NCI-H460 (cell line): ENCODE measurements at places on chromosomes 2 and 18. TPM values are rescaled to one million over a fixed set of nuclear protein-coding genes. Genes with fewer than 3 reads are reported as not detected.

Gene HOXD10
- total RNA-seq: 0.25 TPM in 1 of 2 replicates, not detected in the other

Gene IL1R1
- total RNA-seq: 15.6 and 16.3 TPM in 2 replicates

Gene THSD7B
- total RNA-seq: 0.02 TPM in 1 of 2 replicates, not detected in the other

Gene AFF3
- total RNA-seq: 1.1 and 4.1 TPM in 2 replicates

DNA sequence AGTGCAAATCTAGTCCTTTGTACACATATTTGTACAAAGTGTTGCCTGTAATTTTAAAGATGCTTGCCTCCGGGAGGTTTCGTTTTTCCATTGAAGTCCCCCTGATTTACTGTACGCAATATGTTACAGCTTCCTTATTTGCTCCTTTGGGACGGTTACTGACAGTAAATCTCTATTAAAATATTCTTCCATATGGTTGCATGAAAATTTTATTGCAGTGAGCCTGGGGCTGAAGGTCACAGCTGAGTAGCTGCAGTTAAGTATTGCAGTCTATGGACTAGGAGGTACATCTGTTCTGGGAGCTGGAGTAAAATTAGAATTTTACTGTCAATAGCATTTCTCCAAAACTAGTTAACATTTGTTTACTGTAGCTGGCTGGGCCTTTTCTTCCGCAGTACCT is 119.2 kb downstream of the ETAA1 start:
- no peak for DNase-seq

DNA sequence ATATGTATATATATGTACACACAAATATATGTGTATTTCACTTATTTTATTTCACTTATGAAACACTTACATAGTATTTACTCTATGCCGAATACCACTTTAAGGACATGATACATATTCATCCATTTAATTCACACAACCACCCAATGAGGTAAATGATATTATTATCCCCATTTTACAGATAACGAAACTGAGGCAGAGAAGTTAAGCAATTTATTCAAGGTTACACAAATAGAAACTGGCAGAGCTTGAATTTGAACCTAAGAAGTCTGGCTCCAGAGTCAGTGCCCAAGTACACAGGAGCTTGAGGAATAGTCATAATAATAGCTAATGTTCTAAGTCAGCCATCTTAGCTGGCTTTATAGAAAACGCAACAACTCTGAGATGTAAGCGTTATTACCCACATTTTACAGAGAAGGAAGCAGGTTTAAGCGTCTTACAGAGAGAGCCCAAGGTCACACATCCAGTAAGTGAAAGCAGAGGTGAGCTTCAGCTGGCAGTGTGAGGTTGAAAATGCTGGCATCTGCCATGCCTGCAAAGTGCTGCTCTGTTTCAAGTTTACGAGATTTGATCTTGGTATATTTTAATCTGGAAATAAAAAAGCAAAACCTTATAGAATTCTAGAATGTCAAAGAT is 326.9 kb downstream of the LPIN1 start:
- DNase-seq: no peak

DNA sequence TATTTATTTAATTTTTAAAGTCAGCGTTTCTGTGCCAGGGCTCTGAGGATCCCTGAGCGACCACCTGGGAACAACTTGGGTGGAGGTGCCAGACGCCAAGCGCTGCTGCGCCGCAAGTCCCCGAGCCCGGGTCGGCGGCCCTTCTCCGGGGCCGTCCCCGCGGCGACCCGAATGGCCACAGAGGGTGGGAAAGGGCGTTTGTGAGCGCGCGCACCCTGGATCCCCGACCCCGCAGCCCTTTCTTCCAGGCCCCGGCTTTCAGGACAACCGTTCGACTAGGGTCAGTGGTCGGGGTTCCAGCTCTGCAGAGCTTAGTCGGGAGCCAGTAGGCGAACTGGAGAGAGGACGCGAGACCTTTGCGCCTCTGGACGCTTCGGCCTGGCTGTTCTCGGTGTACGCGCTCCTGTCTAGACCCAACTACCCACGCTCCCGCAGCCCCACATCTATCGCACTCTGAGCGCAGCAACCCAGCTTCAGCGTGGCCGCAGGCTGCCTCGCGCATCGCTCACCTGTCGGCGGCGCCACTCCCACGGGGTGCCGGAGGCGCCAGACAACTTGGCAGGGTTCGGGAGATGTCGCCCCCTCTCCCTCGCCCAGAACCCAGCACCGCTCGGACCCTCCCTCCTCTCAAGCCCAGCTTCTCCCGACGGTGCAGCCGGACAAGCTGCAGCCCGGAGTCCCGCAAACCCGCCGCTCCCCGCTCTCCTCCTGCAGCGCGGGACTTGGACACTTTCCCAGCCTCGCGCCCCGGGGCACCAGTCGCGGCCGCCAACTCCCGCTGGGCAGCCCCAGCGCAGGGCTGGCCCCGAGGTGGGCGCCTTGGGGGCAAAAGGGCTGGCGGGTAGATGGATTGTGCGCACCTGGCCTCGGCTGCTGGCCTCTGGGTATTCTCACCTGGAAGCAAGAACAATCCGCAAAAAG is 758 bp downstream of the LYPD1 start:
- DNase-seq: no peak

Gene GALNT13
- total RNA-seq: 30.7 and 35.1 TPM in 2 replicates
